ENCODE measurements at places on chromosomes 12 and 14.

- DNase-seq: no peak
These were observed 13.7 kb upstream of the NTN4 start for GRCh38 chr12:95804291-95804690.

GRCh38 chr14:50254248-50254647 is 22.9 kb upstream of the SOS2 start:
- DNase-seq: no peak

DNA sequence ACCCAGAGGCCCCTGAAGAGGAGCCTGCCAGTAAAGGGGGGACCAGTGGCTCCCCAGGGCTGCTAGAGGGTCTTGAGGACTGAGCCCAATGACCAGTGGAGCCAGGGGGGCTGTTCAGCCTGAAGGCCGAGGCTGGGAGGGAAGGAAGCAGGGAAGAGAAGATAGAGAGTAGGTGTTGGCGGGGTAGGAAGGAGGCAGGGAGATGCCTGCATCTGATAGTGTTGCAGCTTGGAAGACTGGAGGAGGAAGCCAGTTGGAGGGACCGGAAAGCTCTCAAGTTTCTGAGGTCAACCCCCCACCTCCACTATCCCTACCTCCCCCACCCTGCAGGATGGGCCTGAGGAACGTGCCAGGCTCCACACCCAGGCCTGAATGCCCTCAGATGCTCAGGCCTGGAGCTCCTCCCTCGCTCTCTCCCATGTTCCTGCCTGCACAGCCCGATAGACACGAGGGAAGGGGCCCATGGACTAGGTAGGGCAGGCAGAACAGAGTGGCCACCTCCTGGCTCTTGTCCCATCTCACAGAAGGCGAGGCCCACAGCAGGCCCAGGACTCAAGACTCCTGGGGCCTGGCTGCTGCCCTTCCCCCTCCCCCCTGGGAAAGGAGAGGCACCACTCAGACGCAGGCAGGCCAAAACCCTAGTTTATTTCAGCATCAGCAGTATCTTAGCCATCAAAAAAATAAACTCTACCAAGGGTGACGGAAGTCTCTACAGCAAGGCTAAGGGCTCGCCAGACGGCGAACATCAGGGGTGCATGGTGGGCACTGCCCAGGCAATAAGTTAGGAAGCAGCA is 3.4 kb downstream of the CKB start:
- no peak for DNase-seq

DNA sequence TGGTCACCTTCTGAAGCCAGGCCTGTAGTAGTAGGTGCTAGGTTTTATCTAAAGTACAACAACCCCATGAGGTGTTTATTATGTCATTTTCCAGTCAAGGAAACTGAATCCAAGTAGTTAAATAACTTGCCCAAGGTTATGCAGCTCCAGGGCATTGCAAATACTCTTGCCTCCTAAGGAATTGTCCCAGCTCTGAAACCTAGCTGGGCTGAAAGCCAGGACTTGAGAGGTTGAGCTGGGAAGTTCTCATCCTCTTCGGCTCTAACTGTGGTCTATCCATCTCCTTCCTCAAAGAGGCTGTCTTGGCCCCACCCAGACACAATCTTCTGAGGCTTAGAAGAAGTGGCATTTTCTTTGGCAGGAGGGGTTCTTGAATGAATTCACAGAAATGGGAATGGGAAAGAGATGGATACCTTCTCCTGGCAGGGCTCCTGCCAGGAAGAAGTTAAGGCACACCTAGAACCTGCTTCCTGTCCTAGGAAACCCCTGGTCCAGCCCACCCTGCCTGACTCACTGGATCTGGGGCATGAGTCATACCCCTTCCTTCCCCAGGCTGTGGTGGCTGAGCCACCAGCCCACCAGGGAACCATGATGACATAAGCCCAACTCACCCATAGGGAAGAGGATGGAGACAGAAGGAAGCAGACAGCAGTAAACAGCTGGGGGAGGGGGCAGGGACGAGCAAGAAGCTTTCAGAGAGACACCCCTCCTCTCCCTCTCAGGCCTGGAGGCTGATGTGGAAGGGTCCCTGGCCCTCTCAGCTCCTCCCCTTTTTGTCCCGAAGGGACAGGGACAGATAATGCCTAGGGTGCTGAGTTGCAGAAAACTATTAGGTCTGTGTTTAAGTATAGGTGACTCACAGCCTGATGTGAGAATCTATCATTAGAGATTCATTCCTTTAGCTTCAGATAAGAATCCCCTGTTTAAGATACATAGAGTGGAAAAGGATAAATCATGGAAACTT is 2.1 kb upstream of the PLEK2 start:
- no peak for DNase-seq

GRCh38 chr12:32089586-32089985 is 17.1 kb upstream of the BICD1 start:
- DNase-seq: no peak

GRCh38 chr12:123097561-123098084 is 53.3 kb downstream of the PITPNM2 start:
- no peak for DNase-seq

DNA sequence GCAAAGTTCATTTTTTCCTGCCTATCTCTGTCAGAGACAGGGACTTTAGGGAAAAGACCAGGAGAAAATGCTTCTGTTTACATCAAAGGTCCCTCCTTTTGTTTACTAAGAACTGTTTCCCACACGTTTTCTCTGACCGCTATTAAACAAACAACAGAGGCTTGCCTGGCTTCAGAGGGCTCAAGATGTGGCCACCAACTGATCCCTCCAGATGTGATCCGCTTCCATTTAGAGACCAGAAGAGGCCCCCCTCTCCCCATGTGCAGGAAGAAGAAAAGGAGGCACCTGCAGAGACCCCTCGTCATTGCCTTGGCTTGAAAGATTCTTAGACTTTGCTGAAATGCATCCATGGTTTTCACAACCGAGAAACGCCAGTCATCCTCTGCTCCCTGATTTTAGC is 217.9 kb upstream of the PWP1 start:
- no peak for DNase-seq

DNA sequence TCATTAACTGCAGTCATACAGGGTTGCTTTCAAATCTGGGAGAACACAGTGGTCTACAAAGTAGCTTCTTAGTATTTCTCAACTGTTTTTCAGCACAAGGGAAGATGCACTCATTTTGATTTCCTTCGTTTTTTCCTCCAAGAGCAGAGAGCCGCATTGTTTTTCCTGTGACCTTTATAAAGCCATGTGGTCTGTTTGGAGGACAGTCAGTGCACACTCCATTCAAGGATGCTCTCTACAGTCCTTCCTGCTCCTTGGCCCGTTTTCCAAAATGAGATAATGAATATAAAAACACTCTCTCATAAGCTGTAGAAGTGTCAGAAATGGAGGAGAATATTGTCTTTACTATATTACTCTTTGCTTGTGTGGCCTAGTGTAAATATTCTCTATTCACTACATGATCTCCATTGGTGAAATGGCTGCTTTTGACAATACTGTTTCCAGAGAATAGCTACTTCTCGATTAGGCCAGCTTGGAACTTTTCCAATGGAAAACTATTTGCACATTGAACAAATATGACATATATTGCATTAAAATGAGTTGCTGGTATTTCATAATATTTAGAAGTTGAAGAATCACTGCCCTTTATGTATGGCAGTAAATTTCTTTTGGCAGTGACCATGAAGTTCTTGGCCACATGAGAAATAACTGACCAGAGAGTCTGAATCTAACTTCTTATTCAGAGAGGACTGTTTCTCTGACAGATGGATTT is 393.1 kb upstream of the RGS6 start:
- no peak for DNase-seq

GRCh38 chr14:64806202-64806861 is 73.4 kb downstream of the SPTB start:
- DNase-seq: no peak

DNA sequence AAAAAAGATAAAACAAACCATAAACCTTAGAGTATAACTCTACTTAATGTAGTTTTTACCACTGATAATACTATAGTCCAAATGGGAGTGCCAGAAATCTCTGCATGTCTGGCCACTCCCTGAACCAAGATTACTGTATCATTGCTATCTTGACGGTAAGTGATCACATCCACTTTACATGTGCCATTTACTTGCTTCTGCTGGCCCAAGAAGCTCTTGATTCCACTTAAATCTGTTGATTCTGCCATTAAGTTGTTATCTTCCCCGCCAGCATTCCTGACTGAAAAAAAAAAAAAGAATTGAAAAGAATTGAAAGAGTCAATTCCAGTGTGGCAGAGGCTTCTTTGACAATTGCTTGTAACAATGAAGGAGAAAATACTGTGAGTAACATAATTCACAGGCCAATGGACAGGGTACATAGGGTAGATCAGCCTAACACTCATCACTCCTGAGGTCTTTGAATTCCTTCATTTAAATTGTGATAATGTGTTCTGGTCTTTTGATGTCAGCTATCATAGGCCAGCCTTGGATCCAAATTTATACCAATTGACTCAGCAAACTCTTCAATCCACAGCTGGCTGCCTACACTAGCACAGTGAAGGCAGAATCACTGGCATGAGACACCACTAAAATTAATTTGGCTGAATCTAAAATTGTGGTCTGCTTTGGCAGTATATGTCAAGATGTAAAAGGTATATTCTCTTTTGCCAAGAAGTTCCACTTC is 665.2 kb upstream of the FLRT2 start:
- no peak for DNase-seq

GRCh38 chr14:97777622-97778355 is 980.6 kb downstream of the VRK1 start:
- DNase-seq: no peak

DNA sequence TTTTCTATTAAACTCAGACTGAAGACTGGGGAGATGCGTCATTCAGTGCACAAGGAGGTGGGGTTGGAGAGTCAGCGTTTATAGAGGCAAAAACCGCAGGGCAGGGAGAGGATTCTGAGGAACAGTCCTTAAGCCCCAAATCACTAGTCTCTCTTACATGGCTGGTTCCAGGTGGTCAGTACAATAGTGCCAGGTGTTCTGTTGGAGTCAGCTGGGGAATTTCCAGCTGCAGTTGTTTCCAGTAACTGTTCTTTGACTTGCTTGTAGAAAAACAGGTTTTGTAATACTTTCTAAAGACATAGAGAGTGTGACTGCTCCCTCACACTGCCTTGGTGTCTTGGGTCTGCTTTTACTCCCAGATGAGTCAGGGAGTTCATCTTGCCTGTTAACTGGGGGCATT is 192.2 kb downstream of the TMTC3 start:
- no peak for DNase-seq

GRCh38 chr14:85580536-85581140 is 50.7 kb downstream of the FLRT2 start:
- no peak for DNase-seq

- DNase-seq: no peak
These were observed 56.5 kb upstream of the GZMB start for GRCh38 chr14:24690492-24690891.

DNA sequence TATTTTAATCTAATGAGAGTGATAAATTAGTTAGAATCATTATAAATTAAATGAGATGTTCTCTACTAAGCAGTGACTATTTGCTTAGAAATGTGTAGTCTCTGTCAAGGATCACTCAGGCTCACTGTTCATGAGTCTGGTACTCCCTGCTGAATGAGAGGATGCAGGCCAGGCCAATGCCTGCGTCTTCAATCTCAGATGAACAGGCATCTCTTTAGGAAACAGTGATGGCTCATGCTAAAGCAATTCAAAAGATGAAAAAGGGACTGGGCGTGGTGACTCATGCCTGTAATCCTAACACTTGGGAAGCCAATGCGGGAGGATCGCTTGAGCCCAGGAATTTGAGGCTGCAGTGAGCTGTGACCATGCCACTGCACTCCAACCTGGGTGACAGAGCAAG is 106.8 kb downstream of the ZFC3H1 start:
- no peak for DNase-seq

- DNase-seq: no peak
These were observed 25.2 kb downstream of the LRCOL1 start for GRCh38 chr12:132585177-132585576.

- no peak for DNase-seq
These were observed 24.2 kb downstream of the SMUG1 start for GRCh38 chr12:54164387-54165145.

DNA sequence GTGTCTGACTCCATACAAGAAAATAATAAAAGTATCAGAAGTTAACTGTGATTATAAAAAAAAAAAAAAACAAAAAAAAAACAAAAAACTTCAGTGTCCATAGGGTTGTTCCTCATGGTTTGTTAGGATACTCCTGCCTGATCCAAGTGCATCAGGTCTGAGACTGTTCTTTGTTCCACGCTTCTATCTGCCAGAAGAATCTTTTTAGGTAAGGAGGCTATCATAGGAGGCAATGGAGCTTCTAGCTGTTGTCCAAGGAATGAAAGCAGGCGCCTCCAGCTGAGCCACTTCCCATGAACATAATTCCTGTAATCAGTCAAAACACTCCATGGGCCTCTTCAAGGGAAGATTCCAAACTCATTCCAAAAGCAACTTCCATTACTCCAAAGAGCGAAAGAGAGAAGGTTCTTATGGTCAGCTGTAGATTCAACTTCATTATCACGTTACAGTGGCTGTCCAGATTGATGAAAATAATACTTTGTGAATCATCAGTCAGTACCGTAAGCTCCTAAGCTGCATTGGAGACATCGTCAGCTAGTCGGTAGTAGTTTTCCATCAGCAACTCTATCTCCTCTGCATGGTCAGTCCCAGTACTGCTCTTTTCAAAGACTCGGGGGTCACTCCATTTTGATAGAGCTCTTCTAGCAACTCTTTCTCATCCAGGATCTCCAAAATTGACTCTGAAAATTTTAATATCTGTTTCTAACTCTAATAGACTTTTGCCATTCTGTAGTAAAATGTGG is 9.7 kb downstream of the TBC1D15 start:
- DNase-seq: no peak

DNA sequence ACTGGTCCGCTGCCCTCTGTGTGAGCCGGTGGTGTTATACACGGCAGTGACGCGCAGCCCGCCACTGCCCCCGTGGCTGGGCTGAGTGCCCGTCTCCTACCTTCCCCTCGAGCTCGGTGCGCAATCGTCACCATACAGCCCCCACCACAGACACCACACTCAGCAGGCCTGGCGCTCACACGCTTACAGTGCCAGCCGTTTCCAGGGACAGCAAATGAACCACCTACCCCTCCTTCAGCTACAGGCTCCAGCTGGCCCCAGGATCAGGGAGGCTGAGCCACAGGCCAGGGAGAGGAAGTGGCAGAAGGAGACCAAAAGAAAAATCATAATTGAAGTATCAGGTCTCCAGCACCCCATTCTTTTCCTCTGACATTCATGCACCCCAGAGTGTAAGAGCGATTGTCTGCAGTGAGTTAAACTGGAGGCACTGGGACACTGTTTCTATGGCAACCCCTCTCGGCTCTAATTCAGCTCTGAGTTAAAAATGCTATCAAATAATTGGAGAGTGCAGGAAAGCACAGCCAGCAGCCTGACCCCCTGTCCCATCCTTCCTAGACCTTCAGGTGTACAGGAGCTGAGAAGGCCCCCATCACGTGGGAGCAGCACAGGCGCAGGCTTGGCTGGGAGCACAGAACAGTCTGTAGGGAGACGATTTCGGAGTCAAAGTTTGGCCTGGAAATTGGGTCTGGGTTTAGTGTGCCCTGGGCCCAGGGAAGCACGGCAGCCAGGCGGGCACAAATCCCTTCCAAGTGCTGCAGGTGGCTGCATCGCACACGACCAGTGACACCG is 18.0 kb downstream of the LRTM2 start:
- no peak for DNase-seq

DNA sequence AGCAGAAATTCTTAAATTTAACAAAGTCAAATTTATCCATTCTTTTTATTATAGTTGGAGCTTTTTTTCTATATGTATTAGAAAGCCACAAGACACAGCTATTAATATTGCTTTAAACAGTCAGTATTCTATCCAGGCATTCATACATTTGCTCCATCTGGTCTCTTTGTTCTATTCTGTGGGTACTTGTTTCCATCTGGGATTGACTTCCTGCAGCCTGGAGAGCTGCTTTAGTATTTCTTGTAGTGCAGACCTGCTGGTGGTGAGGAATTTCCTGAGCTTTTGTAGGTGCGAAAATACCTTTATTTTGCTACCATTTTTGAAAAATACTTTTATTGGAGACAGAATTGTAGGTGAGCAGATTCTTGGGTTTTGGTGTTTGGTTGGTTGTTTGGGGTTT is 29.0 kb downstream of the CCDC60 start:
- DNase-seq: no peak
